ENCODE measurements at places on chromosomes 1 and 21.

DNA sequence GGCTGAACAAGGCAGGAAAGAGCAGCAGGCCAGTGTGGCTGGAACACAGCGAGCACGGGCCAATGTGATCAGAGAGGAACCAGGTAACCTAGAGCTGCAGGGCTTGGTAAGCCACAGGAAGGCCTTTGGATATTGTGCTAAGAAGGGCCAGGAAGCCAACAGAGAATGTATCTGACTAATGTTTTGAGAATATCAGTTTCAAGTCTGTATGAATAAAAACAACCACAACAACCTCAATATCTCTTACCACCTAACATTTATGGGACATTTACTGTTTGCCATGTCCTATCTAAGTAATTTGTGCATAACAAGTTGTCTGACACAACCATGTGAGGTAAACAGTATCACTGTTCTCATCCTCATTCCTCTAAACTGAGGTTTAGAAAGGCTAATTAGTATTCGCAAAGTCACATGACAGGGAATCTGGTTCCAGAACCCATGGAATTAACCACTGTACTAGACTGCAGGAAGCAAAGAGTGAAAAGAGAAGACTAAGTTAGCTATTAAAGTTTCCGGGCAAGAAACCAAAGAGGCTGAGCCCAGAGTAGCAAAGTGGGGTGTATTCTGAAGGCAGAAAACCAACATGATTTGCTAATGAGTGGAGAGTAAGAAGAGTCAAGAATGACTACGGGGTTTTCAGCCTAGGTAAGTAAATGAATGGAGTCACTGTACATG is 38.9 kb downstream of the SPRTN start:
- DNase-seq, result no peak

GRCh38 chr1:81165963-81166362 is 634.8 kb upstream of the ADGRL2 start:
- no peak for DNase-seq

DNA sequence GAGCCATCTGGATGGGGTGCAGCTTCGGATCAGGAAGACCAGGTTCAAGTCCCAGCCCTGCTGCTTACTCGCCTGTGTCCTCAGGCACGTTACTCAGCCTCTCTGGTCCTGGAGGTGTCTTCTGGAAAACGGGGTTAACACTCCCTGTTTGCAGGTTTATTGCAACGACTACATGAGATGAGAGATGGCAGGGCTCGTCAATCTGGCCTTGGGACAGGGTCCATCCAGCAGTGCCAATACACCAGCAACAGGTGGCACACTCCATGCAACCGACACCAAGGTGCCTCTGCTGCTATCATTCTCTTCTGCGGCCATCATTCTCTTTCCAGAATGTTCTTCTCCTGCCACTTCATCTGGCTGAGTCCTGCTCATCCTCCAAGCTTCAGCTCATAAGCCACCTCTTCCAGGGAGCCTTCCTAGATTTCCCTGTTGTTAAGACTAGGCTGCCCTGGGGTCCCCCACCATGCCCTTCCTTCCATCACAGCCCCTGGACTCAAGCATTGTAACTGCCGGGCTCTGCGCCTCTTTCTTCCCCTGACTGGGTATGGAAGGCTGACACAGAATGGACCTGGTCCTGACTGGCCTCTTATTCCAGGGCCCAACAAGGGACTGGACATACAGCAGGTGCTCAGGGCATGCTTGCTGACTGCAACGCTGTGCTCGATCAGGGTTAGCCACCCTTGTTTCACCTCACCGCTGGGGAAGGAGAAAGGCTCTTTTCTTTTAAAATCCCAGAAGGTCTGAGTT is 87.4 kb downstream of the DMRTB1 start:
- no peak for DNase-seq

DNA sequence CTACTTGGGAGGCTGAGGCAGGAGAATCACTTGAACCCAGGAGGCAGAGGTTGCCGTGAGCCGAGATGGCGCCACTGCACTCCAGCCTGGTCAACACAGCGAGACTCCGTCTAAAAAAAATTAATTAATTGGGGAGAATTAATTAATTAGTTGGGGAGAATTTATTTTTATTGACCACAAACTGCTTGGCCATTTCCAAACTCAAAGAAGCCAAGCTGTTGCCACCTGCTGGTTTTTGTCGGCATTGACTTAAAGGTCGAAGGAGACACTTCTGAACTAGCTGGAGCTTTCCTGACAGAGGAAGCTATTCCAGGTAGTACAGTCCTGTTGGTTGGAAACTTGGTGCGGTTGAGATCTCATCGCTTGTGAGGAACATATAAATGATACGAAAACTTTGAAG is 13.1 kb downstream of the MAP1LC3C start:
- peak; percentile 13 for DNase-seq

DNA sequence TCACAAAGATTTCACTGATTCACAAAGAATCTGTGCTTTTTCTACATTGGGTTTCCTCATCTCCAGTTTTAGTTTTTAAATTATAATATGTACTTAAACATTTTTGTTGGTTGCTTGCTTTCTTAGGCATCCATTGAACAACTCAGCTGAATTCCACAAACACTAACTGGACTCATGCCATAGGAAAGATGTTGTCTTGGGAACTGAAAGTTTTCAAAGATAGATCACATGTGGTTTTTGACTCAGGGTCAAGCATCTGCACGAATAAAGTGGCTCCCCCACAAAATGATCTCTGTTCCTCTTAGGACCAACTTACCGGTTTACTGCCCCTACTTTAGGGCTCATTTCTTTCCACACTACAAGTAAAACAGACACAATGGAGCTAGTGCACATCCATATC is 3.1 kb upstream of the KRTAP21-1 start:
- DNase-seq, result no peak

GRCh38 chr1:184698016-184698415 is 56.6 kb downstream of the EDEM3 start:
- no peak for DNase-seq

GRCh38 chr1:182888736-182889531 is 49.8 kb downstream of the DHX9 start:
- DNase-seq, result peak; percentile 27

- DNase-seq, result no peak
Measured at GRCh38 chr1:199298825-199299224, 660.0 kb downstream of the PTPRC start.

- peak; percentile 59 for DNase-seq
Measured at GRCh38 chr21:15138490-15138889, 73.7 kb upstream of the NRIP1 start.

Measured in NCI-H1417 (cell line).